ENCODE measurements at places on chromosomes 12 and 14. TPM values are rescaled to one million over a fixed set of nuclear protein-coding genes. Genes with fewer than 3 reads are reported as not detected.

ESPL1 gene
- total RNA-seq, result 1.0 TPM

SLC6A15 gene
- 0.54 TPM for total RNA-seq

EXOC3L4 gene
- 0.40 TPM for total RNA-seq

TC2N gene
- total RNA-seq, result 23.0 TPM

EGLN3 gene
- 17.7 TPM for total RNA-seq

DNAJC22 gene
- 0.08 TPM for total RNA-seq

MYRFL gene
- not detected for total RNA-seq

GRCh38 chr12:123242116-123242904 is 9.1 kb downstream of the MTRFR start:
- peak overlapping the region; percentile 66 for H3K27ac ChIP-seq
- no peak overlapping the region for H3K4me3 ChIP-seq
- peaks cover 19% of the 10 kb centered on the region for H3K36me3 ChIP-seq
- no peaks in the 10 kb centered on the region for H3K27me3 ChIP-seq
- ATAC-seq, result no peak
- peaks cover 10% of the 10 kb centered on the region for H3K4me1 ChIP-seq

- H3K4me3 ChIP-seq, result no peak overlapping the region
- no peaks in the 10 kb centered on the region for H3K27me3 ChIP-seq
- no peaks in the 10 kb centered on the region for H3K36me3 ChIP-seq
- ATAC-seq, result no peak
These were observed 35.3 kb upstream of the PPP1R13B start for GRCh38 chr14:103882503-103883262.

DNA sequence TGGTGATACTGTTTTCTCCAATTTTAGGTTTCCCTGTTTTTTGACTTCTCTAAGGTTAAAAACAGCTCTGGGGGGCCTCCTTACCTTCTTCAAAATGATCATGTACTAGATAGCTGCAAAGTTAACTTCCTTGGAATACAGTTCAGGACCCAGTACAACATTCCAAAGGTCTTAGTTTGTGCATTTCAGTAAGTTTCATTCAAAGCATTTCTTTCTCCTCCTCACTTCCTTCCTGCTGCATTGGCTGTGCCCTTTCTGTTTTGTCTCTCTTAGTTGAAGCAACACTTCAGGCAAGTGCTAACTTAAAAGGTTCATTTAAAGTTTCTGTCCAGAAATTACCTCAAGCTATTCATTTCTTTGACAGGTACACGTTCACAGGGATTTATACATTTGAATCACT is 95.7 kb downstream of the SCN8A start:
- no peaks in the 10 kb centered on the region for H3K36me3 ChIP-seq
- H3K27me3 ChIP-seq, result no peaks in the 10 kb centered on the region
- no peak overlapping the region for H3K27ac ChIP-seq
- no peak for ATAC-seq
- peaks cover 11% of the 10 kb centered on the region for H3K4me1 ChIP-seq

DNA sequence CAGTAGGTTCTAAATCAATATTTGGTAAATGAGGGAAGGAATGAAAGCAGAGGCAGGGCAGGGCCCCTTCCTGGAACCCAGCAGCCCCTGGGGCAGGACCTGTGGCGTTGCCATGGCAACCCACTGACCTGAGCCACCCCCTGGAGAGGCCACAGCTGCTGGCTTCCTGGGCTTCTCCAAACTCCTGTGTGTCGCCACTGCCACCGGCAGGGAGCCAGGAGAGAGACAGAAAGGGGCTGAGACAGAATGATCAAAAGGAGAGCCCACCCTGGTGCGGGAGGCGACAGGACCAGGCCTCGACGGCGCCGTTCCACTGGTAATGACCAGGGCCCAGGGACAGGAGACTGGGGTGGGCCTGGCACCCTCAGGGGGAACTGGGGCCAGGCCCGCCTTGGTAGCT is 18.2 kb downstream of the RFX4 start:
- H3K27me3 ChIP-seq, result peaks cover 24% of the 10 kb centered on the region
- no peak overlapping the region for H3K4me3 ChIP-seq
- ATAC-seq, result no peak

GRCh38 chr12:42834062-42834461 is 244.5 kb upstream of the PRICKLE1 start:
- H3K27me3 ChIP-seq, result no peaks in the 10 kb centered on the region
- H3K4me3 ChIP-seq, result no peak overlapping the region
- H3K36me3 ChIP-seq, result no peaks in the 10 kb centered on the region
- no peak for ATAC-seq
- H3K27ac ChIP-seq, result no peak overlapping the region

- ATAC-seq, result no peak
- no peaks in the 10 kb centered on the region for H3K27me3 ChIP-seq
- peaks cover 23% of the 10 kb centered on the region for H3K4me1 ChIP-seq
- no peak overlapping the region for H3K27ac ChIP-seq
- H3K4me3 ChIP-seq, result no peak overlapping the region
These were observed 152.1 kb downstream of the DPF3 start for GRCh38 chr14:72741826-72742117.

- peak overlapping the region; percentile 89 for H3K4me3 ChIP-seq
- ATAC-seq, result no peak
- H3K36me3 ChIP-seq, result no peaks in the 10 kb centered on the region
- peak overlapping the region; percentile 81 for H3K27ac ChIP-seq
- no peaks in the 10 kb centered on the region for H3K27me3 ChIP-seq
These were observed 3.1 kb downstream of the SINHCAF start for GRCh38 chr12:31322801-31323207.

DNA sequence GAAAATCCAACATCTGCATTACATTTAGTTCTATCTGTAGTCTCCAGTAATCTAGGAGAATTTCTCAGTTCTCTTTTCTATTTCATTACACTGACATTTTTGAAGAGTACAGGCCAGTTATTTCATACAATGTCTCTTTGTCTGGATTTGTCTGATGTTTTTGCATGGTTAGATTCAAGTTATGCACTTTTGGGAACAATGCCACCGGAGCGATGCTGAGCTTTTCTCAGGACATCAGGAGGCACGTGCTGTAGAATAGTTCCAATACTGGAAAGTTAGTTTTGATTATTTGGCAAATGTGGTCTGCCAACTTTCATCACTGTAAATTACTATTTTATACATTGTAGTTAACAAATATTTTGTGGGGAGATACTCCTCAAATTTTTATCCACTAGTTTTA is 43.1 kb downstream of the ALDH1L2 start:
- peaks cover 5% of the 10 kb centered on the region for H3K4me1 ChIP-seq
- H3K27me3 ChIP-seq, result no peaks in the 10 kb centered on the region
- H3K4me3 ChIP-seq, result no peak overlapping the region
- no peak overlapping the region for H3K27ac ChIP-seq
- H3K36me3 ChIP-seq, result no peaks in the 10 kb centered on the region
- ATAC-seq, result no peak

DNA sequence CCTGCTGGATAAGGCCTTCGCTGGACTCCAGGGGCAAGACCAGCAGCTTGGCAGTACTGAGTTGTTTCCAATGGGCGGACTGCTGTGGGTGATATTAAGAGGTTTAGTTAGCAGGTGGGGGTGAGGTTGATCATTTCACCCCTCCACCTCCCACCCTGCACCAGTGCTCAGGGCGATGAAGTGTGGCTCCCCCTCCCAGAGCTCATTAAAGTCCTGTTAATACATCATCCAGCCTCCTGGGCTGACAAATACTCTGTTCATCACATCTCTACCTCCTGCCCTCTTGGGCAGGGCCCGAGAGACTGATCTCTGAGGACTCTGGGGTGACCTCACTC is 2.4 kb upstream of the FIGNL2 start:
- H3K4me3 ChIP-seq, result no peak overlapping the region
- no peaks in the 10 kb centered on the region for H3K36me3 ChIP-seq
- no peak overlapping the region for H3K27ac ChIP-seq
- peaks cover 48% of the 10 kb centered on the region for H3K27me3 ChIP-seq
- no peak for ATAC-seq
- H3K4me1 ChIP-seq, result peaks cover 62% of the 10 kb centered on the region

- no peak overlapping the region for H3K27ac ChIP-seq
- H3K4me1 ChIP-seq, result no peaks in the 10 kb centered on the region
- no peak for ATAC-seq
- no peaks in the 10 kb centered on the region for H3K36me3 ChIP-seq
- H3K27me3 ChIP-seq, result no peaks in the 10 kb centered on the region
These were observed 87.4 kb downstream of the SYT1 start for GRCh38 chr12:78951803-78952551.

DNA sequence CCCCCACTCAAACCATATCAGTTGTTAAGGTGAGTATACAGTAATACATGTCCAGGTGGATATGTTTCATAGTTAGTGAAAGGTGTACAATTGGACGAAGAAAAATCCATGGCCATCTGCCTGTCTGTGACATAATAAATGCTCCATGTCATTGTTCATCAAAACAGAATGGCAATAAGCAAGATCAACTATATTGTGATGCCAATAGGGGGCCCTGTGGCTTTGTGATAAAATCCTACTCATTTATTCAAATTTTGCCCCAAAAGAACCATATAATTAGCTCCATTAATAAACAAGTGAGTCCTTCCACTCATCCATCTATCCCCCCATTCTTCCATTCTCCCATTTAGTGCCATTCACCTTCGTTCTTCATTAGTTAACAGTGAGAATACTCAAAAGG is 102.0 kb downstream of the MGST1 start:
- H3K4me1 ChIP-seq, result no peaks in the 10 kb centered on the region
- no peak overlapping the region for H3K4me3 ChIP-seq
- H3K27me3 ChIP-seq, result no peaks in the 10 kb centered on the region
- no peak for ATAC-seq
- H3K36me3 ChIP-seq, result no peaks in the 10 kb centered on the region

GRCh38 chr14:37114002-37114401 is 58.4 kb downstream of the SLC25A21 start:
- H3K27ac ChIP-seq, result no peak overlapping the region
- ATAC-seq, result no peak
- no peaks in the 10 kb centered on the region for H3K36me3 ChIP-seq
